CD4-positive, alpha-beta T cell (primary cell): ENCODE measurements at places on chromosomes 4 and X.
A peak's percentile ranks its signal among the peaks of the same experiment; 100 is the strongest.

- DNase-seq, result no peak
- H3K4me1 ChIP-seq, result peaks cover 11% of the 10 kb centered on the region
- peaks cover 24% of the 10 kb centered on the region for H3K36me3 ChIP-seq
- H3K27me3 ChIP-seq, result no peaks in the 10 kb centered on the region
- no peak overlapping the region for H3K27ac ChIP-seq
Observed at GRCh38 chrX:153800746-153801145, 6.3 kb downstream of the SSR4 start.

GRCh38 chrX:2226906-2227656 lies 273.7 kb downstream of the DHRSX start:
- DNase-seq, result no peak
- H3K27me3 ChIP-seq, result no peaks in the 10 kb centered on the region
- H3K36me3 ChIP-seq, result peaks cover 4% of the 10 kb centered on the region
- no peak overlapping the region for H3K27ac ChIP-seq
- no peaks in the 10 kb centered on the region for H3K4me1 ChIP-seq

DNA sequence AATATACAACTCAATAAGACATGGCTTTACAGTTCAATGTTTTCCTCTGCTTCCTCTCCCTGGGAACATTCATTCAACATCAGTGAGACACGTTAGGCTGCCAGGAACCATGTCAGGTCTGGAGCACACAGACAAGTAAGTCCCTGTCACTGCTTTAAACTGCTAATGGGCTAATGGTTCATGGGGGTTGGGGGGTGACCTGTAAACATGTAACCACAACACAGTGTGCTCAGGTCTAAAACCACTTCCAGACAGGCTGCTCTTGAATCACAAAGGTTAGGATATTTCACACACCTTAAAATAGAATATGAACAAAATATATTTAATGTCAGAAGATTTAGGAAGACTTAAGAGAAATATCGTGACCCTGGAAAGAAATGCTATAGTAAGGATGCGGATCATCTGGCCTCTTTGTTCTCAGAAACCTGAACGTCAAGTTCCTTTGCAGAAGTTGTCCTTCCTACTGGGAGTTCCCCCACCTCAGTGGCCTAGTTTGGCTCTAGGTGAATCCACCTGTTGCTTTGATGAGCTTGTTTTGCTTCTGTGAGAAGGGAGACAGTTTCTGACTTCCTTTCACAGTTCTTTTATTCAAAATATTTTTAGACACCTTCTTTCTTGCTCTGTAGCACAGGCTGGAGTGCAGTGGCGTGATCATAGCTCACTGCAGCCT lies 359.9 kb downstream of the UNC5C start:
- no peaks in the 10 kb centered on the region for H3K36me3 ChIP-seq
- H3K27me3 ChIP-seq, result no peaks in the 10 kb centered on the region
- peak; percentile 53 for DNase-seq
- H3K27ac ChIP-seq, result peak overlapping the region; percentile 32
- H3K4me1 ChIP-seq, result peaks cover 10% of the 10 kb centered on the region

DNA sequence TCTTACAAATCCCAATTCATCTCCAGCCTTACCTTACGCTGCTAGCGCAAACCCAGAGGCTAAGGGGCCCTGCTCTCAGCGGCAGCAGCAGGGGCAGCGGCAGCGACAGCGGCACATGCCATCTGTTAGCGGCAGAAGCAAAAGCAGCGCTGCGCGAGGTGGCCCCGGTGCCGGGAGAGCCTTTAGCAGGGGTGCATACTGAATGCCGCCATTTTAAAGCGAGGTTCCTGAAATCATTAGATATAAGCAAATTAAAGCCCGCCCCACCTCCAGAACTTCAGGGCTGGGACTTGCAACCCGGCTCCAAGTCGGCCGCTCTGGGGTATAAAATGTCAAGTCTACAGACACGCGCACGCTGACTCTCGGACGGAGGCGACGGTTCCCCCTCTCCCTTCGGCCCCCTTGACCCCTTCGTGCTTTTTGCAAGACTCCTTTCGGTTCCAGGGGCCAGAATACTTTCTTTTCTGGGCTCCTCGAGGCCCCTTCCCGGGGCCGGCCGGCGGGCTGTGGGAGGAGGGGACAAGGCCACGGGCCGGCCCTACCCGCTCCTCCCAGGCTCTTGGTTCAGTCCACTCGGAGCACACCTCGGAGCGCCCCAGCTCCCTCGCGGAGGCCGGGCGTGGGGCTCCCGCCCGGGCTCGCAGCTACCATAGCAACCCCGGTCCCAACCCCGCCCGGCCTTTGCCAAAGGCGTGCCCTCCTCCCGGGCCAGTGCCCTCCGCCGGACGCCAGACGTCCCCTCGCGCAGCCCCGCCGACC lies at the start of gene MBNL3:
Gene MBNL3 (minus strand): TSS at position 220 of the 759 bp plus-strand sequence. CDS start 49,427 bp downstream, outside the sequence.
- peak within 1 kb of the TSS; percentile 80 for H3K4me3 ChIP-seq
- H3K4me1 ChIP-seq, result peaks cover 18% of the 10 kb centered on the region

DNA sequence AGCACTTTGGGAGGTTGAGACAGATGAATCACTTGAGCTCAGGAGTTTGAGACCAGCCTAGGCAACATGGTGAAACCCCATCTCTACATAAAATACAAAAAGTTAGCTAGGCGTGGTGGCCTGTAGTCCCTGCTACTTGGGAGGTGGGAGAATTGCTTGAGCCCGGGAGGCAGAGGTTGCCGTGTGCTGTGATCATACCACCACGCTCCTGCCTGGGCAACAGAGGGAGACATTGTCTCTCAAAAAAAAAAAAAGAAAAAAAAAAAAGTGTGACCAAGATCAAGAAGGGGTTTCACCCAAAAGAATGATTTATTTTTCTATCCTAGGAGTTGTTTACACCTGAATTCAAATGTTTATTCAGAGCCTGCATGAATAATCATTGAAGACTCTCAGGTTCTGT lies 572.4 kb upstream of the GALNT7 start:
- no peak for DNase-seq
- no peaks in the 10 kb centered on the region for H3K4me1 ChIP-seq
- H3K36me3 ChIP-seq, result no peaks in the 10 kb centered on the region
- H3K27ac ChIP-seq, result no peak overlapping the region
- H3K4me3 ChIP-seq, result no peak overlapping the region
- no peaks in the 10 kb centered on the region for H3K27me3 ChIP-seq

DNA sequence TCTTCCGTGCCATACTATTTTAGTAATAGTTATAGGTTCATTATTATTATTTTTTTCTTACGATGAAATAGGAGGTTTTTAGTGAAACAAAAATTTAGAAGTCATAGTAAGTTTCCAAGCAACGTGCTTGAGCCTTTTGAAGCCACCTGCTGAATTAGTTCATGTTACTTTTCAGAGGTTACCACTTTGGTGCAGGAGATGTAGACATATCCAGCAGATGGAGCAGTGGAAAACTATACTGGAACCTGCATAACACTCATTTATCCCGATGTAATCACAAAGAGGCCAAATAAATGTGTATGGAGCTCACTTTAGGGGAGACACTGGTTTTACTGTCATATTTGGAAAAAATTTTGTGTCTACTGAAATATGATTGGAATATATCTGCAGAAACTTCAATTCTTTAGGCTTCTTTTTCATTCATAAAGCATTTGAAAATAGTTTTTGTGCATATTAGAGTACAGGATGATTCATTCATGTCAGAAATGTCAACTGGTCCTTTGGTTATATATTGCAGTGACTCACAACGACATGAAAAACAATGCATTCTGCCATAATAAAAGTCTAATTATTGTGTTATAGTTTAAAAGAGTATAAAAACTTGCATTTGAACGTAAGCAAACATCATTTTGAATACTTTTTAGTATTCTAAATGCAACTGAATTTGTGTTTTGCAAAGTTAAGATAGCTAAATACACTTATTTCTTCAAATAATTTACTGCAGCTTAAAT lies 2182.9 kb upstream of the TENM3 start:
- H3K36me3 ChIP-seq, result no peaks in the 10 kb centered on the region
- H3K4me1 ChIP-seq, result no peaks in the 10 kb centered on the region
- DNase-seq, result no peak
- H3K27ac ChIP-seq, result no peak overlapping the region
